ENCODE measurements at places on chromosomes 5 and 9.

GRCh38 chr5:131406975-131407638 lies 143.3 kb downstream of the CDC42SE2 start:
- no peak for DNase-seq

GRCh38 chr9:98410185-98410697 lies 154.8 kb upstream of the TBC1D2 start:
- no peak for DNase-seq

DNA sequence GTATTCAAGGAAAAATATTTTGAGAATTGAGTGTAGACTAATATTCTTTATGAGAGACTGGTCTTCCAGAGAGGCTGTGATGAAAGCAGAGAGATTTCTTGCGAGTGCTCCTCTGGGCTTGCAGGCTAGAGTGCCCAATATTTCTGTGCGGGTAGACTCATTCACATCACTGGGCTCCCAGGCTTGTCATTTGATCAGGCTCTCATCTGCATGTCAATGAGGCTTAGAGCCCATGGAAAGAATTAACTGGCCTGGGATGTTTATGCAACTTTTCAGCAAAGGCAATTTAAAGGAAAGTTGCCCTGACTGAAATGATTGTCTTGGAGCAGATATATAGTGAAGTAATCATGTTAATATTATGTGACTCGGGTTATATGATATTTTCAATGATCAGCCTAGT lies 42.3 kb downstream of the SNCAIP start:
- no peak for DNase-seq

DNA sequence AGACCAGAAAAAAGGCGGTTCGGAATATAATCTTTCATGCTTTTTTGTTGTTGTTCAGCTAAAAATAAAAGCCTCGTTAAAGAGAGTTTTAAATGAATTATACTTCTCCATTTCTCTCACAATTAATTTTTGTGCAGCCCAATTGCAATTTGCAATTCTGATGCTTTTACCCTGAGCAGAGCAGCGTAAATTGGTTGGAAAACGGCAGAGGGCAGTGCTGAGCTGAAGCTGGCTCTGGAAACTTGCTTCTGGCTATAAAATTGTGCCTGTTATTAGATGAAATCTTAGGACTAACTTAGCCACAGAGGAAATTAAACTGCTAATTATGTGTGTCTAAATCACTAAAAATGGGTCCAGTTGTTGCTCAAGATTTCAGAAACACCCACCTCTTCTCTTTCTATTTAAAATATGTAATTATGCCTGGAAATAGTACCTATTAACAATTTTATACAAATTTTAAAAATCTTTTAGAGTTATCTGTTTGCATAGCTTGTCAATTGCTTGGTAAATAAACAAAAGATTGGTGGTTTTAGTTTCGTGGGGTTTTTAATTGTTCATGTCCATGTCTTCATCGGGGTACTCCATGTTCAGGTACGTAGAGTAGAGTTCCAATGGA lies 441.8 kb upstream of the TLE4 start:
- no peak for DNase-seq

- DNase-seq, result no peak
Observed at GRCh38 chr9:128072144-128073021, 4.4 kb downstream of the SLC25A25 start.

- no peak for DNase-seq
Observed at GRCh38 chr5:158463938-158464337, 605.0 kb upstream of the CLINT1 start.

- DNase-seq, result no peak
Observed at GRCh38 chr9:70491426-70492318, 77.2 kb upstream of the KLF9 start.

- no peak for DNase-seq
Observed at GRCh38 chr9:38331141-38331540, 61.4 kb upstream of the ALDH1B1 start.

- no peak for DNase-seq
Observed at GRCh38 chr5:65394087-65394486, 87.6 kb downstream of the ADAMTS6 start.

DNA sequence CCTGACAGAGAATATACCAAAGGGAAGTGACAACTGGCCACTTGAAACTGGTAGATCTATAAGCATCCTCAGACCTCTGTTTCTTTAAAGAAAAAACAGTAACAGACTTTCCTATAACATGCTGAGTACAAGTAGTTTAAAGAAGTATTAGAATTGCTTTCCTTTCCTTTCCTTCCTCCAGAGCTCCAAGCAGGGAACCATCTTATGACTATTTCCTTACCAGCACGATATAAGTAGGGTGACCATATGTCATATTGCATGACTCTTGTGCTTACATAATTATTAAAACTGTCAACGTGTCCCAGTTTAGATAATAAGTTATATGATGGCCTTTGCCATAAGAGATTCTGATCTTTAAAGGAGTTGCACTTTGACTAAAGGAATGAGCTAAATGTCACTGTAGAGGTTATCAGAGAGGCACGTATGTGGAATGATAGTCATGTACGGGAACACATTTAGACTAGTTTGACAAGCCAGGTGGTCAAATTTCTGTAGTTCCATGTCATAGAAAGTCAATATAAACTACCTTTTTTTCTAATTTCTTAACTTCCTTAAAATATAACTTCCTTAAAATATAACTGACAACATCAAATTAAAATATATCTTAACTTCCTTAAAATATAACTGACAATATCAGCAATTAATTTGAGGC lies 212.7 kb upstream of the CD180 start:
- no peak for DNase-seq

DNA sequence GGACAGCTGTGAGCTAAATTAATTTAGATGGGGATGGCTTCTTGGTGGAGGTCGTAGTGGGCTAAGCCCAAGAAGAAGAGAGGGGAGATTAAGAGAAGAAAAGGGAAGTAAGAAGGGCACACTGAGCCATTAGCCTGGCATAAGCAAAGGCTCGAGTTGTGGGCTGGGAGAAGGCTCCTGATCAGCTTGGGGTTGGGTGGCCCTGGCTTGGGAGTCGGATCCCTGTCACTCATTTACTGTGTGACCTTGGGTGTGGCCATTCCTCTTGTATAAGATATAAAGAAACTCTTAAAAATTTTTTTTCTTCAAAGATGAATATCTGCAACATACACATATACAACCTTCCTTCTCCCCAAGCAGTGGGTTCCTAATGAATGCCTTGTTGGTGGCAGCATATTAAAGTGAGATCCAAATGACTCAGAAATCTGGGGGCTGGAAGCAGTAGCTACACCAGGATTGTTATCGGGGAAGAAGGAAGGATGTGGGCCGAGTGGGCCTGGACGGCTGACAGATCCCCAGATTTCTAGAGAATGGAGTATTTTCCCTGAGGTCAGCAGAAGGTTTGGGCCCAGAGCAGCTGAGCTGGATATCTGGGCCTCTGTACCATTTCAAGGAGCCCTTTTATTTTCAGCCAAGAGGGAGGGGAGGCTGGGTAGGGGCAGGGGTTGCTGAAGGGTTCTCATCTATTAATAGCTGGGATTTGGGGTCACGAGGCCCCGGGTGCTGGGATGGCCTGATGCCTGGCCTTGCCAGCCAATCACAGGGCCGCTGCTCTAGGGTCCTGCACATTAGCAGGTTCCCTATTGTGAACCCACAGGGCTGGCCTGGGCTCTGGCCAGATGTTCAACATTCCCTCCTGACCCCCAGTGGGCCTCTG lies 52.1 kb downstream of the PPARGC1B start:
- DNase-seq, result no peak

DNA sequence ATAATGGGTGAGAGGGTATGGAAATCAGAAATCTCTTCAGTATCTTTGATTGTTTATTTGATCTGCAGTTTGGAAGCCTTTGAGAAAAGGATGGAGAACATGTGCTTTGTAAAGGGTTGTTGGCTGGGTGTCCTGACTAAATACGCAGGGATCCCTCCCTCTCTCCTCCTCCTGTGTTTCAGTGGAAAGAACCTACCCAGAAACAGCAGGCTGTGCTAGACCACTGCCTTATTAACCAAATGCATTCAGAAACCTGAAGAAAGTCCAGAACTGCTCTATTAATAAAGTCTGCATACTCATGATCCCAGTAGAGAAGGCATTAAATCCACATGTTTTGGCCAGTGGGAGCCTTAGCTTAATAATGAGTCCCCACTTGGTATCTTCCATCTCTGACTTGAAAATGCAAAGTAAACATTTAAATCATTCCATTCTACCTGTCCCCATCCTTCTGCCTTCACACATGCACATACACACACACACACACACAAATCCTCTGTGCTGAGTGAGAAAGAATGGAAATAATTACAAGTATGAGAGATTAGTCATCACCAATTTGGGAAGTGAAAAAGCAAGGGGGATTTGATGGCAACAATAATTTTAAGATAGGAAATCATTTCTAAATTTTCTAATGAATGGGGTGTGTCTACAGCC lies 10.0 kb upstream of the LECT2 start:
- no peak for DNase-seq

DNA sequence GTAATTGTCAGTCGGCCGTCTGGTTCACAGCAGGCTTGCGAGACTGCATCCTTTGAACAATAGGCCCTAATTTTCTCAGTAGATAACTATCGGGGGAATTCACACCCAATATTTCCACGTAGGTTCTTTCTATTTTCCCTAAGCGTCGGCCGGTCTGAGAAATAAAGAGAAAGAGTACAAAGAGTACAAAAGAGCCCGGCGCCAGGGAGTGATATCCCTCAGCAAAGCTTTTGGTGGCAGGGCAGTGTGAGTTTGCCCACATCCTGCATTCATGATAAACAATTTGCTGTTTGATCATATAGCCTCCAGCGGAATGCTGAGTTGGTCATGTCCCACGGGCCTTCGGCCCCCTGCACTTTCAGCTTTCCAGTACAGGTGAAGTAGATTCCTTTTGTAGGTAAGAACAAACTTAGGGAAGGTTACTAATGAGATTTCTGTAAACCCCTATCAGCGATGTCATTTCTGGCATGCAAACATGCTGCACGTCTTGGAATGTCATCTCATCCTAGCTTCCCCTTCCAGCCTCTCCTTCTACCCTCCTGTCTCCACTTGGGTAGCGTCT lies 4.7 kb upstream of the PTGR1 start:
- DNase-seq, result no peak

- no peak for DNase-seq
Observed at GRCh38 chr5:34523387-34523726, 132.8 kb upstream of the RAI14 start.

DNA sequence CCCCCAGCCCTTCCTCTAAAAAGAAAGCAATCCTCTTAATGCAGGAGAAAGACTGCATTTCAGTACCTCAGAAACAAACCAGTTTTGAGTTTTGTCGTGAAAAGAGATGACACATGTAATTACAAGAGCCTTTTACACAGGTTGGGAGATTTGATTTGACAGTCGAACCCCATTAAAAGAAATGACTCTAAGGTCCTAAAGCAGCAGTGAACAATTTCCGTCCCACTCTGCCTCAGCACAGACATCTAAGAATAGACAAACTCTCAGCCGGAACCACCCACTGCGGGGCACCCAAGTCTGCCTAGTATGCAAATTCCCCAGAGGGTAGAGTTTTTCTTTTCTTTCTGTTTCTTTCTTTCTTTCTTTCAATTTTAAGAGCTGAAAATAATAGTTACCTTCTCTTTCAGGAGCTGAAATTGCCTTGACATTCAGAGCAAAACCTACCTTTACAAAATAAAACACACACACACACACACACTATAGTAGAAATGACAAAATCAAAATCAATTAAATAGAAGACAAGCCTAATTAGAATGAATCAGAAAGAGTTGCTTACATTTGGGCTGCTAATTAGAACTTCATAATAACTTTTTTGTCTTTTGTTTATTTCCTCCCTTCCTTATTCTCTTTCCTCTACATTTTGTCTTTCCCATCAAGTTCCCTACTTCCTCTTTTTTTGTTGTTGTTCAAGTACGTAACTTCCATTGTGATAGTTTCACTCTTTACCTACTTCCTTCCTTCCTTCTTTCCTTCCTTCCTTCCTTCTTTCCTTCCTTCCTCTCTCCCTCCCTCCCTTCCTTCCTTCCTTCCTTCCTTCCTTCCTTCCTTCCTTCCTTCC lies 65.1 kb downstream of the BASP1 start:
- no peak for DNase-seq

DNA sequence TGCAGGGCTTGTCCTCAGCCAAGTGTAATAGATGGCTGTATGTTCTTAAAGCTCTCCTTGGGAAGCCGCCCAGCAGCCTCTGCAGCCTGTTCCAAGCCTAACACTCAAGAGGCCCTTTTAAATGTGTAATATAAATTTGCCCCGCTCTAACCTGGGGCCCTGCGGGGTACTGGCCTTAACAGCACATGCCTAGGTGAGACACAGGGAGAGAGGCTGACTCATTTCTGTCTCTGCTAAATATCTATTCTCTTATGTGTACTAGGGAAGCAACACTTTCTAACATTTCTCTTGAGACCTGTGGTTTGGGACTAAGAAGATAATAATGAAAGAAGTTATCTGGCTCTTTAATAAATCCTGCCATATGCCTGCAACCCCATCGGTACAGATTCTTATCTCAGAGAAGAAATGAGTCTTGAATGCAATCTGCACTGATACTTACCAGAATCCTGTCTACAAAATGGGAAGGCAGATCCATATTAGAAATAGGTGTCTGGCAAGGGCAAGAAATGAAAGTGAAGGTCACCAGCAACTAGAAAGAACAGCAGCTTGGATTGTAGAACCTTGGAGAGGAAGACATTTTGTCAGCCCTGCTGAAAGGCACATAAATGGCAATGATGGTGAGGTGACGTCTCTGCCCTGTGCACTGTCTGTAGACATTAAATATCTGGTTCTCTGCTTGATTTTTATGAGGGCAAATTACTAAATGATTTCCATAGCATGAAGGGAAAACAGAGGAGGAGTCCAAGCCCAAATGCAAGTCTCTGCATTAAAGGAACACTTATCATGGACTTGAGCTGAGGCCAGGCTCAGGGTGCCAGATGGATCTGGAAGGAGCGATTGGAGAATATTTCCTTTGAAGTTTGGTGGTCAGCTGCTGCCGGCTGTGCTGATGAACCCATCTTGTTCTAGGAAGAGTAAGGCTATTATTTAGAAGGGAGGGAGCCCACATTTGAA lies 14.5 kb upstream of the TGFBI start:
- DNase-seq, result no peak

DNA sequence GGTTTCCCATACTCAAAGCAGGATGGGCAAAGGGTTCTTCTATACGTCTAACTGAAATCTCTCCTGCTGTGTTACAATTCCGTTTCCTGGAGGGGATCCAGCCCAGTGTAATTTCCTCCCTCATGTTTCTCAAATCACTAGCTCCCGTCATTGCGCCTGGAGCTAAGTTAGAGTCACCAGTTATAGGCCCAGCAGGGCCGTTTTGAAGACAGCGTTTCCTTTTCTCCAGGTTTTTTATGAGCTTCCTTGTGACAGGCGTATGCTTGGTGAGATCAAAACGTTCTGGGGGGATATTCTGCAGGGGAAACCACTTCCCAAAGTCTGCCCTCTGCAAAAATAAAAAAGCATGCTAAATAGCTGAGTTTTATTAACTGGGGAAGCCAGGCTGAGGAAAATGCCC lies 53.0 kb upstream of the WWC1 start:
- no peak for DNase-seq

GRCh38 chr9:115373000-115373709 lies 255.2 kb upstream of the TNC start:
- DNase-seq, result no peak

All from activated CD8-positive, alpha-beta memory T cell treated with anti-CD3 and anti-CD28 coated beads for 48 hours (primary cell).